HT1080 (cell line): ENCODE measurements at places on chromosomes 2 and 18.

- no peak for DNase-seq
Observed at GRCh38 chr2:64439194-64439593, 14.8 kb upstream of the LGALSL start.

GRCh38 chr2:24840164-24840869 lies 47.1 kb downstream of the CENPO start:
- DNase-seq: no peak

GRCh38 chr18:31504455-31505147 lies 6.6 kb downstream of the DSG2 start:
- no peak for DNase-seq

- peak; percentile 82 for DNase-seq
Observed at GRCh38 chr2:145692971-145693478, 1173.1 kb upstream of the ZEB2 start.

DNA sequence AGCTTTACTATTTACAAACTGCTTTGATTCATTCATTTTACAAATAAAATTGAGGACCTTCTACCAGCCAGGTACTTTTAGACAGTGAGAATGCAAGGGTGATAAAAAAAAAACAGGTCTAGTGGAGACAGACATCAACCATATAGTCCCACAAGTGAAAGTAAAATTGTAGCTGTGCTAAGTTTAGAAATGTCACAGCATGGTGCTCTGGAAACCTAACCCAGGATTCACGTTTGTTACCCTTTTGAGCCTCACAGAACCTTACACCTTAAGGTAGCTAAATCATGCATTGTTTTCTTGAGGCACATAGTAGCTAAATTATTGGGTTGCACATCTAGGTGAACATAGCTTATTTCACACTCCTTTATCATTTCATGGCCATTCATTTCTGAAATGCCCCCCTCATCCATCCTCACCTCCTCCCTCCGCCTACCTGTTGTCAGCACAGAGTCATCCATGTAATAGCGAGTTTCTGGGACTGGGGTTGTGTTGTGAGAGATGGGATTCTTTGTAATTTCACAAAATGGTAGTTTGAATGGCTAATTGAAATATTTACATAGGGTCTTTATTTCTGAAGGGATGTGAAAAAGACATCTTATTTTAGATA lies 7.1 kb downstream of the MTA3 start:
- DNase-seq: no peak

DNA sequence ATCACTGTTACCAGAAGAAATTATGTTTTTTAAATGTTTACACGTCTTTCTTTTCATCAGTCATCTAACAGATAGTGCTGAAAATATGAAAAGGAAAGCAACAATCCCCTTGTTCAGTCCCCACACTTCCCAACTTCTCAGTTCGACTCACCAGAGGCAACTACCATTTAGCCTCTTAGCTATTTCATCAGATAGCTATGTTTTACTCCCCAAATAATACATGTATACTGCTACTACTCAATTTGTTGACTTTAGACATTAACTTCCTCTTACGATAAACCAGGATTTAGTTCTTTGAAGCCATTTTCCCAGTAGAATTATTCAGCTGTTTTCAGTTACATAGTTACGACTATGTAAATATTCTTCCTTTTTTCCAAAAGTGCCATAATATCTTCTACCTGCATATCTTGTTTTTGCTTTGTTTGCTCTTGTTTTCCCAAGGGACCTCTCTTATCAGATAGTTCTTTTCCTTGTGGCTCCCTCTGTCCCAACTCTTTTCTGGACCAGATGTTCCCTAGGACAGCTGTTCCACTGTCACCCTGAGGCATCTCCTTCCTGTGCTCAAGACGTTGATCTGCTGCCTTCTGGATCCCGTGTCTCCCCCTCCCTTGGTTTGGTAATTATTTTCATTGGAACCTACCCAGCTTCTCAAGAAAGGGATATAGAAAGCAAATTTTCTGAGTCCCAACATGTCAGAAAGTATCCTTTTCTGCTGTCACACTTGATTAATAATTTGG lies 289.3 kb upstream of the TANK start:
- no peak for DNase-seq

DNA sequence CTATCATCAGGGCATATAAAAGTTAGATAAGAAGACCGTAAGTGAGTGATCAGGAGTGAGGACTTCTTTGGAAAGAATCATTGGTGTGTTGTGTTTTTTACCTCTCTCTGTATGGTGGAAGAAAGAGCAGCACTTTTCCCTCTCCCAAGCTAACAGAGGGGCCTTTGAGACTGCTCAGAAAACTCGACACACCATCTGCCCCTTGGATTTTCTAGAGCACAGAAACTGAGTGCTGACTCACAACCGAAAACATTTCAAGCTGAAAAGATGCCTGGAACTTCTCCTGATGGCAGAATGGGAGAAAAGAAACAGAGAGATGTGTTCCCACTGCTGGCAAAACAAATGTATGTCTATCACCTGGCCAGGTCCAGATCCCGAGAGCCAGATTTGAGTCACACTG lies 156.6 kb downstream of the DNAH7 start:
- no peak for DNase-seq
